ENCODE measurements at places on chromosomes 2 and 18.

DNA sequence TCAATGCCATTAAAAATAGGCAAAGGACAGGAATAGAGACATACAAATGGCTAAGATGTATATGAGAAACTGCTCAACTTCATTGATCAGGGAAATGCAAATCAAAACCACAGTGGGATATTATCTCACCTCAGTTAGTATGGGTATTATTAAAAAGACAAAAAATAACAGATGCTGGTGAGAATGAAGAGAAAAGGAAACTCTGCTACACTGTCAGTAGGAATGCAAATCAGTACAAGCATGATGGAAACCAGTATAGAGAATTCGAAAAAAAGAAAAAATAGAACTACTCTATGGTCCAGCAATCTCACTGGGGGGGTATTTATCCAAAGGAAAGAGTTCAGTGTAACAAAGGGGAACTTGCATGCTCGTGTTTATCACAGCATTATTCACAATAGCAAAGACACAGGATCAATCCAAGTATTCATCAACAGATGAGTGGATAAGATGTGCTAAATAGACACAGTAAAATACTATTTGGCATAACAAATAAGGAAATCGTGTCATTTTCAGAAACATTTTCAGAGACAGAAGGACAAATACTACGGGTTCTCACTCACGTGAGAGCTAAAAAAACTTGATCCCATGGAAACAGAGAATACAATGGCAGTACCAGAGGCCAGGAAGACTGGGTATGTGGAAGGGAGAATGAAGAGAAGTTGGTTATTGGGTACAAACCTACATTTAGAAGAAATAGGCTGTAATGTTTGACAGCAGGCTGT is 60.6 kb downstream of the CCDC74A start:
- DNase-seq, result no peak

- DNase-seq, result no peak
Observed at GRCh38 chr2:32874931-32875330, 71.8 kb upstream of the LTBP1 start.

- no peak for DNase-seq
Observed at GRCh38 chr18:71374294-71375000, 1085.6 kb downstream of the SOCS6 start.

DNA sequence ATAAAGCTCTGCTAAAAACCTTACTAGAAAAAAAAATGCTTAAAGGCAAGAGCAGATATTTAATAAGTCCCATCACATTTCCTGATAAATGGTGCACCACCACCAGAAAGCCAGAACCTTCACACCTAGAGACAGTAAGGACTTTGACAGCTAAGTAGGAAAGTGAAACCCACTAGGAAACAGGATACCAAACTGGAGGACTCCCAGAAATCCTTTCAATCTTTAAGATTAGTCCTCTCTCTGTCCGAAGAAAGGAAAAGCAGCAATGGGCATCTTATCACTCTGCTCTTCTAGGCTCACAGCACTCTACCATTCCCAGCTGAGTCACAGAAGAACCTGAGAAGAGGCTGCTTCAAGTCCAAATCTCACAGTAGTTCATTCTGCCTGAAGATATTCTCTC is 3.7 kb downstream of the DYM start:
- no peak for DNase-seq

- no peak for DNase-seq
Observed at GRCh38 chr2:223915071-223915470, 30.1 kb downstream of the WDFY1 start.

DNA sequence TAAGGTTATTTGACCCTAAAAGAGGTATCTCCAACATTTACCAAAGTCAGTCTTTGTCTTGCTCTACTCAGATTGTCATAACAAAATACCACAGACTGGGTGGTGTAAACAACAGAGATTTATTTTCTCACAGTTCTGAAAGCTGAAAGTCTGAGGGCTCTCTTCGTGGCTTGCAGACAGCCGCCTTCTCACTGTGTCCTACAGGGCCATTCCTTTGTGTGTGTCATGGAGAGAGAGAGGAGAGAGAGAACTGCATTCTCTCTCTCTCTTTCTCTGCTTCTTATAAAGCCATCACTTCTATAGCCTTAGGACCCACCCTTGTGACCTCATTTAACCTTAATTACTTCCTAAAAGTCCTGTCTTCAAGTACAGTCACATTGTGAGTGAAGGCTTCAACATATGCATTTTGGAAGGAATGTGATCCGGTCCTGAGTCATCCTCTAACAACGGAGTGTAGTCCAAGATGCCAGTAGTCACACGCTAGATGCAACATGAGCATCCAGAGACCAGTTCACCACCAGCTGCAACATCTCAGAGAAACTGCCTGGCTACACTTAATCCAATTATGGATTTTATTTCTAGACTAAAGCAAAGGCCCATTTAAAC is 130.2 kb downstream of the CD226 start:
- DNase-seq, result no peak

DNA sequence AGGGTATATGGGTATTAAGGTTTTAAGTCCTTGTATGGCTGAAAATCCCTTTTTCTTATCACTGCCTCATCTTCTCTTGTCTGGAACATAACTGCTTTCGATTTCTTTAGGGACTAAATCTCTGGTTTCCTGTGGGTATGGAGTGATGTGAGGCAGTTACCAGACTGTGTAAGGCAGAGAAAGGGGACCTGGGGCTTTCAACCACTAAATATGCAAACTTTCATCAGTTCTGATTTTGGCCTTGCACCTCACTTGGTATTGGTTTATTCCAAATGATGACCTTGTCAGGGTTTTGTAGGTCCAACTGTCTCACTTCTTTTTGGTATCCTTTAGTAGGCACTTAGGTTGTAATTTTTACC is 9.3 kb downstream of the MAP4K4 start:
- no peak for DNase-seq

- no peak for DNase-seq
Observed at GRCh38 chr2:187842978-187843847, 289.0 kb upstream of the TFPI start.

Measured in activated CD4-positive, alpha-beta T cell treated with anti-CD3 and anti-CD28 coated beads, Interleukin-2, amount 50 U/mL, for 48 hours (primary cell).